ENCODE measurements at places on chromosomes 3 and 15.

DNA sequence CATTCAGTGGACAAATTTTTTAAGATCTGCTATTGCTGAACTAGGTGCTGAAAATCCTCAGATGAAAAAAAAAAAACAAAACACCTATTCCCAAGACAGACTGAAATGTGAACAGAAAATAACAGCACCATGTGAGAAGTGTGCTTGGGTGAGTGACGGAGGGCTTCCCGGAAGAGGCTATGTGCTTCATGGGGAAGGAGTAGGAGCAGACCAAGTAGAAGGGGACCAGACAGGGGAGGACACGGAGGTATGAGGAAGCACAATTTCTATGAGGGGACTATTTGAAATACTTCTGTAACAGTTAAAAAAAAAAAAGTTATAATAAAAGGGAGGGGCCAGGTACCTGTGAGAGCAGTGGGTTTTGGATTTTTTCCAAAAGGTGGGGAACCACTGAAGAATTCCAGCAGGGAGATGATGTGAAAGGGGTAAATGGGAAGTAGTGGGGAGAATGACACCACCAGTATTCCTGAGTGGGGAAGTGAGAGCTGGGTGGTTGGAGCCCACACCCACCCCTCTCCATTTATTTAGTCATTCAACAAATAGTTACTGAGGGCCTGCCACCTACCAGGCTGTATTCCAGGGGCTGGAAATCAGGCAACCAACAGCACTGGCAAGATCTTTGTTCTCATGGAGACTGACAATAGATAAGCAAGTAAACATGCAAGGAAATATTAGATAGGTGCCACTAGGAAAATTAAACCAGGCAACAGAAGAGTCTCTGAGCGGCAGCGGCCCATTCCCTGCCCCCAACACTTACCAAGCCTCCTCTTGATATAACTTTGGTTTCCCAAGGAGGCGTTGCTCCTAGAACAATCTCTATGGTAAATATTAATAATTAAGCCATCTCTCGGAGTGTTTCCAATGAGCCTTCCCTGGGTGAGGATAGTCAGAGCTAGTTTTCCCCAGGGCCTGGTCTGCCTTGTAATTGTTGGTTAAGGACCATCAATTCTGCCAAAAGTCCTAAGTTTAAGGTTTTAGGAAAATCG, 3.8 kb upstream of the USP3 start:
- DNase-seq, result no peak

DNA sequence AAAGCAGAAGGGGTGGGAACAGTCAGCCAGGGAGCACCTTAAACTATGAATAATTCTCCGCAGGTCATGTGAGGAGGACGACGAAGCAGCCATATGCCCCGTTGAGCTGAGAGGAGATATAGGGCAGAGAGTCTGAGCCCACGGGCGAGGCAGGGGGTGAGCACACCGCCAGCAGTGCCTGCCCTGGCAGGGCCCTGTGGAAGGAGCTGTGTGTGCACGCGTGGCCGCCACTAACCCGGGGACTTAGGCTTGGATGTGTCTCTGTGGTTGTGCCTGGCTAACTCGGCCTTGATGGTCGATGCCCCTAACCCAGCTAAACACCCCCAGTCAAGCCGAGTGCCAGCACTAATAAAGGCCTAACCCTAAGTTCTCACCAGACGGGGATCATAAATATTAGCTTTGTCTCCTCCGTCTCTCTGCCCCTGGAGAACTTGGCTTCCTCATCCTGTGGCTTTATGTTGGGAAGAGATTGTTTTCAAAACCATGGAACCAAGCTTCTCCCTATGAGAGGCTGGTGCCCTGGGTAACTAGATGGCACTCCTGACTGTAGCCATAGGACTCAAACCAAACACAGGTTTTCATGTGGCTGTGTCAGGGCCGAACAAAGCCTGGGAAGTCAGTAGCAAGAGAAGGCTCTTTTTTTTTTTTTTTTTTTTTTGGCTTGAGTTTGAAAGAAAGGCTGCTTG, 45.4 kb downstream of the CCK start:
- no peak for DNase-seq

DNA sequence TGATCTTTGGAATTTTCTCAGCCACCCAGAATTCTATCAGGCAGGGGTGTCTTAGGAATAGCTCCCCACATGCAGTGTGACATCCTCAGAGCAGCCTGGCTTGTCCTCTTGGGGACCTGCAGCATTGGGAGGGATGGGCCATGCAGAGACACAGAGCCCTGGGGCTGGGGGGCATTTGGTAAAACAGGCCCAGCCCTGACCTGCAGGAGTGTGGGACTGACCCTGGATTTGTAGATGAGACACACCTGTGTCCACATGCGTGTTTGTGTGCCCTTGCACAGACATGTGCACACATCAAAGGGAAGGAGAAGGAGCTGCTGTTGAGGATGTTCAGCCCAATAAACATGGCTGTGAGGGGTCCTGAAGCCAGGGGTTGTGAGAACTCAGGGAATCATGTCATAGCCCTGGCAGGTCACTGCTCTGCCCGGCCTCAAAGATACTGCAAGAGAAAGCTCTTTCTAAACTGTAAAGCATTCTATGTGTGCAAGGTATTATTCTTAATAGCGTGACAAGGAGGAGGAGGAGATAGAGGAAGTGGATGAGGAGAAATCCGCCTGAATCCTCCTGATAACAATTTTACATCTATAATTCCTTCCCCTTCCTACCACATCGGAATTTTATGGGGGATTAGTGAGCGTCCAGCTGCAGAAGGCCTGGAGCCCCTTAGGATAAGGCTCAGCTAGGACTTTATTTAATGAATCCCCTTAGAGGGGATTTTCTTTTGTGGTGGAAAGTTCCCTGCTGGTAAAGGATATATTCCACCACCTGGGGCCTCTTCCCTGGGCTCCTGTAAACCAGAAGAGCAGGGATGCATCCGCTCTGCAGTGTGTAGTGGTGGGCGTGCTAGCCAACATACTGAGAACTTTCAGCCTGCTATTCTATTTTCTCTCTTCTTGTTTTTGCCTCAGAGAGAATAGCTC, 245.5 kb downstream of the EPHB1 start:
- no peak for DNase-seq

DNA sequence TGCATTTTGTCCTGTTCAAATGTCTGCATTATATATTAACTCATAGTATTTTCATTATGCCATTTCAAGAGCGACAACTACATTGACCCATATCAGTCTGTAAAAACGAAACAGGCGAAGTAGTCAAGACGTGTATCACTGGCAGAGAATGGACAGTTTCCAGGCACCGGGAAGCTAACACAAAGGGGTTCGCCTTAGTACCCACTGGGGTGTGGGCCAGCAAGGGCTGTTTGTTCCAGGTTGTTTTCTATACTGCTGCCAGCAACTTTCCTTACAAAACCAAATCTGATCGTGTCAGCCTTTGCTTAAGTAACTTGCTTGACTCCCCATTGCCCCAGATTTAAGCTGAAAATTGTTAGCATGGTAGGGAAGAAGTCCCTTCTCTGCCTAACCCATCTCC, 87.1 kb downstream of the CGNL1 start:
- DNase-seq, result no peak

DNA sequence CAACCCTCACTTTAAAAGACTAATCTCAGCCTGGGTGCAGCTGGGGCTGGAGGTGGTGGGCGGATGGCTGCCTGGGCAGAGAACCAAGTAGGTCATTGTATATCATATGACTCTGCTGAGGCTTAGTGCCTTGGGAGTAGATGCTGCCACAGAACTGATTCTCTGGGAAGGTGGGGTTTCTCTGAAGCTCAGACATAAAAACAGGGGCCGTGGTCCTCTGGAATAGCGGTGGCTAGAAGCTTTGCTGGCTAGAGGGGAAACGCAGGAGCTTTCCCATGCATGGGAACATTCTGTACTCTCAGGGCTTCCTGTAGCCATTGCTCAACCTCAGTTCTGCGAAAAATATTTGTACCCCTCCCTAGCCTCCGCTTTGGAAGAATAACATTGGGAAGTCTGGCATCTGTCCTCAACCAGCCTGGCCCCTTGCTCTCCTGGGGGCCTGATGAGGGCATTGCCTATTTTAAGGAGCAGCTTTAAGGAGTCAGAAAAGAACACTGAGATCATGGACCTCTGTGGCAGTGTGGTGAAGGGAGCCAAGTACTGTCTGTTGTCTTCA, 14.7 kb downstream of the TIMP4 start:
- no peak for DNase-seq
